ENCODE measurements at places on chromosomes 2 and 18.

- no peak for DNase-seq
These were observed 94.9 kb upstream of the PDE1A start for GRCh38 chr2:182521453-182522404.

DNA sequence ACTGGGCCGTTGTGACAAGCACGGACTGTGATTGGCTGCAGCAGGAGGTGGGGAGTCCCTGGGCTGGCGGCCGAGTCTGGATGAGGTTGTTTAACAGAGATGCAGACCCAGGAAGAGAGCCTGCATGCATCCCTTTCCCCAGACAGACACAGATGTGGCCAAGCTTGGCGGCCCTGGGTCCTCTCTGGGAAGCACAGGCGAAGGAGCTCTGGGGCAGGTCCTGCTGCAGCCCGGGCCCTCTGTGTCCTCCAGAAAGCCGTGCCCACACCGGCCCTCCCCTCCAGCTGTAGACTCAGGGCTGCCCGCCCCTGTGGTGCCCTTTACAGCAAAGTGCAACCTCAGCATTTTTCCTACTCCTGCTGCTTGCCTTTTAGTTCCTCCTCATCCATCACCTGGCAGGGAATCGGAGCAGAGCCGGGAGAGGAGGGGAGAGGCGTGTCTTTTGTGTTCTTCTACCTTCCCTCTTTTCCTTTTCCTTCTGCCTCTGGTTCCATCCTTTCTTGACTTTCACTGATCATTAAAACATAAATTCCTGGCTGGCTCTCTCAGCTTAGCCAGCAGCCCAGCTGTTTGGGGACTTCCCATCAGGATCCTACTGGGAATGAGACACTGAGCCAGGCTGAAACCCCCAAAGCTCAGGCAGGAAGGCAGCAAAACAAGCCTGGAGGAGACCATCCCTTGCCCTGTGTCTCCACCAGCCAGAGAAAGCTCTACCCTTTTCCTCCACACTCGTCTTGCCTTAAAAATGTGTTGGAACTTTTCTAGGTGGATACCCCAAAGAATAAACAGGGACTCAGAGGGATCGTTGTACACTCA is 75.0 kb downstream of the CTIF start:
- DNase-seq: no peak

DNA sequence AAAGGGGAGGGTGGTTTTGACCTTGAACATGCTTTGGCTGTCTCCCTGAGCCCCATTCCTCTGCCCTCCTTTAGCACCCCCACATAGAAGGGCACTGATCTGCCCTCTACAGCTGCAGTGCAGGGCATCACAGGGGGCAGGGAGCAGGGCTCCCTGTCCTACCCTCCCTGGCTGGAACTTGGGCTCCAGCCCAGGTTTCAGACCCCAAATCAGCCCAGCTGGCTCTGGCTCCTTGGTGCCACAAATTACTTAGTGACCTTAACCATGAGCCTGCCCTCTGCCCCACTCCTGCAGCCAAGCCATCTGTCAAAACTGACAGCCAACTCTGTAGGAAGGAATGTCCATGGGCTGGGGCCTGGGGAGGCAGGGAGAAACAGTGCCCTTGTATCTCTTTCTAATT is 105.6 kb downstream of the MAPK4 start:
- DNase-seq: no peak

DNA sequence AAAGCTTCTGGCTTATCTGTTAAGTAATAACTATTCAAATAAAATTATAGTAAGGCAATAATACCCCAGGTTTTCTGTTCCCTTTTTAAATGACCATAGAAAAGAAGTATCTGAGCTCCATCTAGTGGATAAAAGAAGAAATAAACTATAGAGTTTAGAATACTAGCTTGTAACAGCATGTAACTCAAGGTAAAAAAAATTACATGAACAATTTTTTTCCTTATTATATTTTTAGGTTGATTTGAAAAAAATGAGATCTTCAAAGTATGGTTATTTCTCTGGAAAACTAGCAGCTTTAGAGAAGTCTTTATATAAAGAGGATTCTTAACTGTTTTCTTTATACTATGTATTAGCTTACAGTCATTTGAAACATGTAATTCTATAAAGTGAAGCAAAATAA is 58.1 kb downstream of the NCKAP1 start:
- DNase-seq: no peak

DNA sequence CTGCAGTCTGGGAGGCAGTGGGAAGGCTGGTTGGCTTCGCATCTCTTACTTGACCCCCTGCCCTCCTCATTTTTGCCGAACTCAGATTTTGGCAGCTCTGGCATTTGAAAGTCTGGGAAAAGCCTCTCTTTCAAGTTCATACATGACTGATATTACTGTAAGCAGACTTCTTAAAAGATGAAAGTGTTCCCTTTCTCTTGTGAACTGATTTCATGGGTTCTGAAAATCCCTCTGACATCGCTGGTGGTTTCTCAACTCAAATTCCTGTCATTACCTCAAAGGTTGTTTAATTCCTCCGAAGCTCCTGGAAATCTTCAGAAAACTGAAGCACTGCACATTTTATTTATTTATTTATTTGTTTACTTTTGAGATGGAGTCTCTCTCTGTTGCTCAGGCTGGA is 16.9 kb upstream of the SLC38A11 start:
- DNase-seq: no peak

GRCh38 chr2:70656421-70657010 is 102.9 kb upstream of the TGFA start:
- DNase-seq: peak; percentile 69

- peak; percentile 78 for DNase-seq
These were observed 156.0 kb upstream of the TWIST2 start for GRCh38 chr2:238691596-238692491.

DNA sequence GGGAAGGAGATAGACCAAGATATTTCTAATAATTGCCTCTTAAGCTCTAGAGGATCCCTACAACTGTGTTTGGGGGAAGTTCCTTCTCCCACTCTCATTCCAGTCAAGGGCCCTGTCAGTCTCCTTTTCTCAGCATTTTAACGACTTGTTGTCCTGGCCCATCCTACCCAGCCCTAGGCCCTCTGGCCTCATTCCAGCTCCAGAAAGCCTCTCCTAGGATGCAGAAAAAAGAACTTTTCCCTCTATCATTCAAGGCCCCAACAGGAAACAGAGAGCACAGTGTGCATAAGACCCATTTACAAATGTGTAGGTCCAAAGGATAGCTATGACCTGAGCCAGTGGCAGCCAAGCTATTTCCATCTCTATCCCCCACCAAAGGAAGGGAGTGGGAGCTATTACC is 14.0 kb downstream of the PKDCC start:
- no peak for DNase-seq

GRCh38 chr2:86039963-86040655 is 65.6 kb downstream of the POLR1A start:
- DNase-seq: no peak

DNA sequence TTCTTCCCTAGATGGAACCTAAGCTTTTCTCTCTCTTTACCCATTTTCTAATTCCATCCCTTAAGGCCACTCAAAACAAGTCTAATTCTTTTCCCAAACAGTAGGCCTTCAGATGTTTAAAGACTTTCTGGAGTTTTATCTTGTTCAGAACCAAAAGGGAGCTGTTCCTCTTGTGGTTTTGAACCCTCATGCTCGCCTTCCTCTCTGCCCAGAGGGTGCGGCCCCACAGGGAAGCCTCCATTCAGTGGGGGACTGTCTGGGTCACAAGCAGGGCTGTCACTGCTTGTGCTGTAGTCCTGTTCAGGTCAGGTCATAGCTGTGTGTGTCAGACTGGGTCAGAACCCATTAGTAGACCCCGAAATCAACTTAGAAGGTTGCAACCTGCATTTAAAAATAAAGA is 56.5 kb downstream of the TET3 start:
- DNase-seq: peak; percentile 54

DNA sequence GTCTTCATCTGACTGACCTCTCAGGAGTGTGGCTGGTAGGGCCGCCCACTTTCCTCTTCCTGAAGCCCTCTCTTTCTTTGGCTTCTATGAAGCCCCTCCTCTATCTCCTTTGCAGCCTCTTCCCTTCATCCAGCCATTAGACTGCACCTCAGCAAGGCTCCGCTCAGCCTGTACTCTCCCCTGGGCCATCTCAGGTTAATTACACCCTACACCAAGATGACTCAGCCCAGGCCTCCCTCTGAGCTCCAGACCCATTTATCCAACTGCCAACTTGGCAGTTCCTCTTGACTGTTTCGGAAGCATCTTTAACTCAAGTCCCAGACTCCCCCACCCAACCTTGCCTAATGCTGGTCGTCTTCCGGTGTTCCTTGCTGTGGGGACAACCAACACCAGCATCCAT is 5.8 kb upstream of the WNT6 start:
- no peak for DNase-seq

GRCh38 chr2:229880892-229881586 is 40.8 kb downstream of the TRIP12 start:
- DNase-seq: no peak

GRCh38 chr2:159982842-159983785 is 79.3 kb downstream of the PLA2R1 start:
- DNase-seq: no peak

GRCh38 chr18:69737851-69738250 is 209.8 kb downstream of the CD226 start:
- no peak for DNase-seq

Measured in osteocyte (in vitro differentiated cells).